ENCODE measurements at places on chromosomes 16 and 17.
A peak's percentile ranks its signal among the peaks of the same experiment; 100 is the strongest.

GRCh38 chr17:73645050-73645871 is 1.0 kb upstream of the SDK2 start:
- H3K4me1 ChIP-seq, result no peaks in the 10 kb centered on the region
- peaks cover 88% of the 10 kb centered on the region for H3K27me3 ChIP-seq
- no peak overlapping the region for H3K4me3 ChIP-seq

DNA sequence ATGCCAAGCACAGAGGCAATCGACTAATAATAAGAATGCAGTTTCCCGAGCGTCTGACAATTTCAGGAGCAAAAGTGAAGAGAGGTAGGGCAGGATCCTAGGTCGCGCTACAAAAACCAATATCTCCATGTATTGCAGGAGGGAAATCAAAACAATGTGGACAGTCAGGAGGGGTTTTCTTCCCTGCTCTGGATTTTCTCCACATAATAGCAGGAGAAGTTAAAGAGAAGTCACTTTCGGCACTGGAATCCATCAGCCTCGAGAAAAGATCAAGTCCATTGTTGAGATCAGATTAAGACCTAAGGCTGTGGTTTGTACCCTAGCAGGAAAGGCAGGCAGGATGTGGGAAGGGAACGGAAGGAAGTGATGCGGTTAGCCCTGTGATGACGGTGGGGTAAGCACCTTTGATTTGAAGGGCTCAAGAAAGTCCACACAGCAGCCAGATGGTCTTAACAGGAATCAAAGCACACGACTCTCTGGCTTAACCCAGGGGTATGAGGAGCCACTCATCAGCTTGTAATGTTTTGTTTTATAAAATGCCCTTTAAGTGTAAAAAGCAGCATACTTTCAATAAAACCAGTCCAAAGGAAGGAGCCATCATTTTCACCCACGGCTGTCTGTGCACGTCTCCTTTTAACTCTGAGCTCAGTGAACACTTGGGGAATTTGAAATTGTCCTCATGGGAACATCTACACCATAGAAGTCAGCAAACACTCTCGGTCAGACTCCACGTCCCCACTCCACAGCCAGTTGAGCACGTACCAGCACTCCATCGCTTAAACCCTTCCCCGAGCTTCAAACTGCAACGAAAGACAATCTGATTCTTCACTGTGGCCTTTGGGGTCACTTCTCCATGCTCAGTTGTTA is 15.8 kb upstream of the AKTIP start:
- no peaks in the 10 kb centered on the region for H3K4me1 ChIP-seq
- no peak overlapping the region for H3K27ac ChIP-seq
- H3K36me3 ChIP-seq, result no peaks in the 10 kb centered on the region
- no peak overlapping the region for H3K4me3 ChIP-seq
- peak; percentile 24 for DNase-seq

GRCh38 chr16:13021996-13022395 is 120.6 kb downstream of the SHISA9 start:
- H3K4me1 ChIP-seq, result no peaks in the 10 kb centered on the region
- no peak overlapping the region for H3K4me3 ChIP-seq
- H3K27me3 ChIP-seq, result no peaks in the 10 kb centered on the region
- no peak for DNase-seq
- no peaks in the 10 kb centered on the region for H3K36me3 ChIP-seq

- H3K27ac ChIP-seq, result no peak overlapping the region
- no peaks in the 10 kb centered on the region for H3K36me3 ChIP-seq
- DNase-seq, result no peak
Observed at GRCh38 chr16:48435318-48435680, 50.1 kb upstream of the SIAH1 start.

DNA sequence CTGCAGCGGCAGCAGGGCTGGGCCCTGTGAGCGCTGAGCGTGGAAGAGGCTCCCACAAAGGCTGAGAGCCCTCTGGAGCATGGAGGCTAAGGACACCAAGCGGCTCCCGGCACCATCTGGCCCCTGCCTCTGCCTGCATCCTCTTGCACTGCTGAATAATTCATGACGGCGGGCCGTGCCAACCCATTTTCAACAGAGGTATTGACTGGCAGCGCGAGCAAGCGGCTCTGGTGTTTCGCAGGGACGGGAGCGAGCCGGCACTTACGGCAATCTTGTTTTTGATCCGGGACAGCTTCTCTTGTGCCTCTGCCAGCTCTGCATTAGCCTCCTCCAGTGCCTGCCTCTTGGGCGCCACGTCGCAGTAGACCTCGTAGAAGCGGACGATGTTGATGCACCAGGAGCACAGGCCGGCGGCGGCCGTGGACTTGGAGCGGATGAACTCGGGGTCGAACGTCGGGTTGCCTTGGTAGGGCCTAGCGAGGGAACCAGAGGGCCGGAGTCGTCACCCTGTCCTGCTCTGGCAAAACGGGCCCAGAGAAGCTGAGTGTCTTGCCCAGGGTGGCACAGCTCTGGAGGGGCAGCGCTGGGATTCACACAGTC is 80.4 kb downstream of the PGS1 start:
- no peak overlapping the region for H3K4me3 ChIP-seq
- no peaks in the 10 kb centered on the region for H3K36me3 ChIP-seq
- H3K4me1 ChIP-seq, result no peaks in the 10 kb centered on the region

DNA sequence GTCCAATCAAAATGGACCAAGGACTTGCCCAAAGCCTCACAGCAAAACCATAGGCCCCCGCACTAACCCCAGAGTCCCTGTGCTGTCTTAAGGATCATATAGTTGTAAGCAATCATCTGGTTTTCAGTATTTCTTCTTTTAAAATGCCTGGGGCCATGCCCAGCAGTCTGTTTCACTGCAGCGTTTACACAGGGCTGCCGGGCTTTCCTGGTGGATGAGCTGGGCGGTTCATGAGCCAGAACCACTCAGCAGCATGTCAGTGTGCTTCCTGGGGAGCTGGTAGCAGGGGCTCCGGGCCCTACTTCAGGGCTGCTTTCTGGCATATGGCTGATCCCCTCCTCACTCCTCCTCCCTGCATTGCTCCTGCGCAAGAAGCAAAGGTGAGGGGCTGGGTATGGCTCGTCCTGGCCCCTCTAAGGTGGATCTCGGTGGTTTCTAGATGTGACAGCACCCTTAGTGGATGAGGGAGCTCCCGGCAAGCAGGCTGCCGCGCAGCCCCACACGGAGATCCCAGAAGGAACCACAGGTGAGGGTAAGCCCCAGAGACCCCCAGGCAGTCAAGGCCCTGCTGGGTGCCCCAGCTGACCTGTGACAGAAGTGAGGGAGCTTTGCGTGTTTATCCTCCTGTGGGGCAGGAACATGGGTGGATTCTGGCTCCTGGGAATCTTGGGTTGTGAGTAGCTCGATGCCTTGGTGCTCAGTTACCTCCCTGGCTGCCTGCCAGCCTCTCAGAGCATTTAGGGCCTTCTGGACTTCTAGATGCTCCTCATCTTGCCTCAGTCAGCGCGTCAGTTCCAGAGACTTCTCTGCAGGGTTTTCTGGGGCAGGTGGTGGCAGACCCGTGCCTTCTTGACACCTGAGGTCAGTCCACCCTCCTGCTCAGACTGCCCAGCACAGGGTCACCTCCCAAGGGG is 24.8 kb upstream of the STH start:
- H3K4me3 ChIP-seq, result no peak overlapping the region
- H3K27me3 ChIP-seq, result no peaks in the 10 kb centered on the region
- H3K27ac ChIP-seq, result no peak overlapping the region
- no peak for DNase-seq

DNA sequence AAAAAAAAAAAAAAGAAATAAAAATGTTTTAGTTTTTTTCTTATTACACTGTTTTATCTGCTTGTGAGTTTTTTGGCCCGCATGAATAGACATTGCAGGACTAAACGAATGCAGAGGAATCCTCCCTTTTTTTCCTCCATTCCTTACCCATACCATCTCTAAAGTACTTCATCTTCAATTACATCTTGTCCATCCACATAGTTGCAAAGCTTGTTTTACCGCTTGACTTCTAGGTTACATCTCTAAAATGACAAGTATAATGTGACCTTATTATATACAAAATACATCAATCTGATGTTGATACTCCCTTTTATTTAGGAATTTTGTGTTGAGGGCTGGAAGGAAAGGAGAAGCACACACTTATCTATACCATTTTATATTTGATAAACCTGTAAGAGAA is 12.8 kb downstream of the RETREG3 start:
- H3K27ac ChIP-seq, result no peak overlapping the region
- no peaks in the 10 kb centered on the region for H3K4me1 ChIP-seq
- H3K27me3 ChIP-seq, result no peaks in the 10 kb centered on the region
- H3K36me3 ChIP-seq, result peaks cover 12% of the 10 kb centered on the region
- H3K4me3 ChIP-seq, result no peak overlapping the region

GRCh38 chr17:8137645-8138373 is 13.9 kb upstream of the HES7 start:
- H3K27ac ChIP-seq, result peak overlapping the region; percentile 98
- peaks cover 13% of the 10 kb centered on the region for H3K4me1 ChIP-seq
- H3K36me3 ChIP-seq, result peaks cover 29% of the 10 kb centered on the region
- DNase-seq, result no peak
- H3K4me3 ChIP-seq, result peak overlapping the region; percentile 25

- H3K27me3 ChIP-seq, result no peaks in the 10 kb centered on the region
- H3K27ac ChIP-seq, result peak overlapping the region; percentile 29
- H3K36me3 ChIP-seq, result peaks cover 10% of the 10 kb centered on the region
Observed at GRCh38 chr16:85627526-85628264, 14.6 kb downstream of the GSE1 start.

- no peak for DNase-seq
- H3K27me3 ChIP-seq, result peaks cover 15% of the 10 kb centered on the region
- H3K4me3 ChIP-seq, result no peak overlapping the region
- H3K27ac ChIP-seq, result no peak overlapping the region
Observed at GRCh38 chr16:88690341-88691128, 4.2 kb upstream of the SNAI3 start.

DNA sequence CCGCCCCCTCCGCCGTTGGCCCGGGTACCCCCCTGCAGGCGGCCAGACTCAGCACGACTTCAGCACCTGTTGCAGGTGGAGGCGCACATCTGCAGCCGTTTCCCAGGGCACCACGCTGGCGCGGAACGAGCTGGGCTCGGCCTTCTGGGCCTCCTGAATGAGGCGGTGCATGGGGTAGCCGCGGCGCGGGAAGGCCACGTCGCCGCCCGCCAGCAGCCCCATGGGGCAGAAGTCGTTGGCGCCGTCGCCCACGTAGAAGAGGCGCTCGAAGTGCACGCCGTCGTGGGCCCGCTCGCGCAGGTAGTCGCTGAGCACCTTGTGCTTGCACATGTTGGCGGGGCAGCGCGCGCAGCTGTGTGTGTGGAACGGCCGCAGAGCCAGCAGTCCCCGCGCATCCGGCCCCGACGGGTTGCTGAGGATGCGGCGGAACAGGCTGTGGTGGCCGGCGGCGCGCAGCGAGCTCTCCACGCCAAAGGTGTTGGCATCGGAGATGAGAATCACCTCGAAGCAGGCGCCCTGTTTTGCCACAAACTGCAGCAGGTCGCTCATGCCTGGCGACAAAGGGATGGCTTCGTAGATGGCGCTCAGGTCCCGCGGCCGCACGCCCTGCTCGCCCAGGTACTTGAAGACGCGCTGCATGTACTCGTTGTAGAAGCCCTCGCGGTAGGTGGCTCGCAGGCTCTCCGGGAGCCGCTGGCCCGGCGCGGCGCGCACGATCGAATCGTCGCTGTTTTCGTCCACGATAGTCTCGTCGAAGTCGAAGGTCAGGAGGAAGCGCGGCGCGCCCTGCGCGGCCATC is 6.2 kb downstream of the PHOSPHO1 start:
- peak; percentile 50 for DNase-seq
- peak overlapping the region; percentile 3 for H3K4me3 ChIP-seq
- H3K36me3 ChIP-seq, result no peaks in the 10 kb centered on the region
- H3K27ac ChIP-seq, result no peak overlapping the region
- peaks cover 12% of the 10 kb centered on the region for H3K4me1 ChIP-seq
- peaks cover 75% of the 10 kb centered on the region for H3K27me3 ChIP-seq

DNA sequence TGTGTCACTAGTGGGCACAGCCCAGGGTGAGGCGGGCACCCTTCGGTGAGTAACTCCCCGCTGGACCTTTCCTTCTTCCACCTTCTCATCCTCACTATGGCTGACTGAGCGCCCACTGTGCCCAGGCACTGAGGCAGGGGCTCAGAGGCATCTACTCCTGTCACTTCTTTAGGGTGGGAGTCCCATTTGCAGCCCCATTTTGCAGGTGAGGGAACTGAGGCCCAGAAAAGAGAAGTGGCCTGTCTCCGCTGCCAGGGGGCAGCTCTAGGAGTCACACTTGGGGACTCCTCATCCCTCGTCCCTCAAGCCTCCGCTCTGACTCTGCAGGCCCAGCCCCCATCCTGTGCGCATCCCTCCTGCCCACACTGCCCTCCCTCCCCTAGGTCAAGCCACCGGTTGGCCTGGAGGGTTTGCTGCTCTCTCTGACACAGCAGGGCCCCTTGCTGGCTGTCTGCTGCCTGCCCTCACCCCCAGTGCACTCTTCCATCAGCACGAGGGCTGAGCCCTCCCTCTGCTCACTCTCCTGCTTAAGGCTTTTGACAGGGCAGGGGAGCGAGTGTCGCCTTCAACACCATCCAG is 62.4 kb downstream of the CNGB1 start:
- H3K27ac ChIP-seq, result no peak overlapping the region
- no peak for DNase-seq
- H3K36me3 ChIP-seq, result no peaks in the 10 kb centered on the region
- no peak overlapping the region for H3K4me3 ChIP-seq

GRCh38 chr17:43477832-43478634 is 5.7 kb upstream of the DHX8 start:
- peak; percentile 71 for DNase-seq
- peaks cover 42% of the 10 kb centered on the region for H3K4me1 ChIP-seq
- H3K4me3 ChIP-seq, result no peak overlapping the region
- H3K27ac ChIP-seq, result peak overlapping the region; percentile 79

DNA sequence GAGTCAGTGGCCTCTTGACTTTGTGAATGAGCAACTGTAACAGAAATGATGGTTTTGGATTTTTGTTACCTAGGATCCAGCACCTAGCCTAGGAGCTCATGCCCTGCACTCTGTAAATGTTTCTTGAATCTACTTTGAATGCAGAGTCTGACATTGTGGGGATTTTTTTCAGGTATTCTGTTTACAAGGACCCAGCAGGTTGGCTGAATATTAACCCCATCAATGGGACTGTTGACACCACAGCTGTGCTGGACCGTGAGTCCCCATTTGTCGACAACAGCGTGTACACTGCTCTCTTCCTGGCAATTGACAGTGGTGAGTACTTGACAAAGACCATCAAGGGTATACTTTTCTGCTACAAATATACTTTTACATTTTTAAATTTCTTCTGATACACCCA is 59.8 kb upstream of the HSBP1 start:
- no peak overlapping the region for H3K27ac ChIP-seq
- H3K4me3 ChIP-seq, result no peak overlapping the region
- no peaks in the 10 kb centered on the region for H3K4me1 ChIP-seq
- no peaks in the 10 kb centered on the region for H3K36me3 ChIP-seq
- DNase-seq, result no peak

- no peak overlapping the region for H3K4me3 ChIP-seq
- peaks cover 6% of the 10 kb centered on the region for H3K27me3 ChIP-seq
- H3K27ac ChIP-seq, result no peak overlapping the region
- no peaks in the 10 kb centered on the region for H3K36me3 ChIP-seq
- H3K4me1 ChIP-seq, result no peaks in the 10 kb centered on the region
Observed at GRCh38 chr17:8912084-8912981, 44.9 kb upstream of the PIK3R6 start.

DNA sequence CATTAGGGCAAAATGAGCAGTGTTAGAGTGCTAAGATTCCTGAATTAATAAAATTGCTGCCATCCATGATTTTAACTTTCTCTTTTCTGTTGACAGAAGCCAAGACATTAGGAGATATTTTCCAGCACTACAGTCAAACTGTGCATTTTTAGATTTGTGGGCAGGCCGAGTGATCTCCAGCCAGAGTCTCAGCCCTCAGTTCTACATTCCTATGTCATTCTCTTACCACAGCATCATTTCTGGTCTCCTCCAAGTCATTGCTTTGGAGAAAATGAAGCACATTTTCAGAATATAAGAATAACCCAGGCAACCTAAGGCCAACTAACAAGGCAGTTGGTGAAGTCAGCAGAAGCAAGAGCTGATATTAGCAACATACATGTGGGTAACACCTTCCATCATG is 74.6 kb upstream of the NUDT7 start:
- no peaks in the 10 kb centered on the region for H3K4me1 ChIP-seq
- no peaks in the 10 kb centered on the region for H3K36me3 ChIP-seq
- no peak overlapping the region for H3K27ac ChIP-seq
- no peak overlapping the region for H3K4me3 ChIP-seq
- no peak for DNase-seq
